ENCODE measurements at places on chromosomes 11 and 22.

DNA sequence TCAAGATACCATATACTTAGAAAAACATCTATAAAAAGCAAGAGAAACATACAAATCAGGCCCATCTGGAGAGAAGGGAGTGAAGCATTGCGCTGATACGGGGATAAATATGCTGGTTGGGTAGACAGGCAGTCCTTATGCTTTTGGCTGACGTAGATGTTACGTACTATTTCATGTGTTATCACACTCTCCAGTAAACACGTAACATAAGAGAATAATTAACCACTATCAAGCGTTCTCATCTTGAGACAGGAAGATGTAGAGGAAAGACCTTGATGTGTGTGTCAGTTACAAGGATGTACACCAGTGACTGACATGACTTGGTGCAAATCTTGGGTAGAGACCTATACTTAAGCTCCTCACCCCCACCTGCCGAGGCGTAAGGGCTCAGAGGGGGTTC lies 86.7 kb upstream of the PRODH start:
- no peak for DNase-seq

DNA sequence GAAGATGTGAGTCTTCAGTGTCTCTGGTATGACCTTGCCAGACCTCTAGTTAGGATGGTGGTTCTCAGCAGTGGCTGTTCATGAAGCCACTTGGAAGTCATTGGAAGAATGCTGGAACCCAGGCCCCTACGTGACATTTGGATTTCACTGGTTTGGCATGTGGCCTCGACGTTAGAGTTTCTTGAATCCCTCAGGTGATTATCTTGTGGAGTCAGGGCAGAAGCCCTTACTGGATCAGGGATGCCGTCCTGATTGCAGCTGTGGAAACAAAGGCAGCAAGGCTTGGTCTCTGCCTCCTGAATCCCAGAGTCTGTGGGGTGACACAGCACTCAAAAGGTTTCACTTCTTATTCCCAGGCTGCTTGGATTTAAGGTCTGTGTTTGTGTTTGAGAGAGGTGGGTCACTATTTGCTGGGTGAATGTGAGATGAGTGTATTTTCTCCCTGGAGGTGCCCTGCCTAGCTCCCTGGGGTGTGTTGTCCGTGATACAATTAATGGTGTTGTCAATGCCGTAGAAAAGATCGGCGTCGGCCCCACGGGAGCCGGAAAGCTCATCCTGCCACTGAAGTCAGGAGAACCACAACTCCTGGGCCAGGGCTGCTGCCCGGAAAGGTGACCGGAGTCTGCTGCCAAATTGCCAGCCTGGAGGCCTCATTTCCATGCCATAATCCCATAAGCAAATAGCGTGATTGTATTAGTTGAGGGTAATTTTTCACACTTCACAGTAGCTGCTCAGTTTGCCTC lies 939.0 kb downstream of the BRD1 start:
- no peak for DNase-seq

DNA sequence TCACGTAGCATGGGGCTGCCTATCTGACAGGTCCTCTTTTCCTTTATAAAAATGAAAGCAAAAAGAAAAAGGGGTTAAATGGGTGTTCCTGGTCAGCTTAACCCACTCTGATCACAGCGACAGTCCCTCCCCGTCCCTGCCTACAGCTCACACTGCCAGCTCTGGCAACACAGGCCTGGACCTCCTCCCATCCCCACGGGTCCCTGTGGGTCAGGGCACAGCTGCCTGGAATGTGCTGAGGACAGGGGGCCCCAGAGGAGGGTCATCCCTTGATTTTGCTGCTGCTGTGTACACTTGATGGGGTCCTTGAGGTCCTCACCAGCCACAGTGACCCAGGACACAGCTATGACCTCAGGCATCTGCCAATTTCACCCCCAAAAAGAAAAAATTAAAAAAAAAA lies 29.6 kb upstream of the CYP2D6 start:
- no peak for DNase-seq

- no peak for DNase-seq
Measured at GRCh38 chr11:134542401-134543165, 130.5 kb upstream of the B3GAT1 start.

GRCh38 chr11:24373516-24373915 lies 123.3 kb upstream of the LUZP2 start:
- no peak for DNase-seq

DNA sequence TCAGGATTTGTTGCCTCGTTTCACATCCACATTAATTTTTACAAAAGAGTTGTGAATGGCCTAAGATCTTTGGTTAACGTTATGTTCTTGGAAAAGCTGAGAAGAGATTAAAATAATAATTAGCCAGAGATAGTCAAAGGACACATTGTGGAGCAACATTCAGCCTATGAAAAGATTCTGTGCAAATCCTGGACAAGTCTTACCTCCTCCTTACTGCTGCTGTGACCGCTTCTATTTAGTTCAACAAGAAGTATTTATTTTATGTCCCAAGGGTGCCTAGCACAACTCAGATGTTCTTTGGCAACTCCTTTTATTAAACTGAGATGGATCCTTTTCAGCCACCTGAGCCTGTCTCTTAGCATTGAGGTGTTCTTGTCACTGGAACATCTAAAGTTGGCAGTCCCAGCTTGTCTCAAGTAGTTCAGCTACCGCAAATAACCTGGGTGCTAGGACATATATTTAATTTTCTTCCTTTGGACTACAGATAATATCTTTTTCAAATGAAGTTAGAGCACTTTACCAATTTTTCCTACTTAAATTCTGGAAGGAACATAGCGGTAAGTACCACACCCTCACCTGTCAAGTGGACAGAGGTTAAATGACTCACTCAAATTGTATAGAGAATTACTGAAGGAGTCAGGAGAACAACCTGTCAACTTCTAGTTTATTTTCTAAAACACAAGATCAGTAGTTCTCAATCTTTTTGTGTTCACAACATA lies 80.5 kb upstream of the CHRM4 start:
- no peak for DNase-seq

DNA sequence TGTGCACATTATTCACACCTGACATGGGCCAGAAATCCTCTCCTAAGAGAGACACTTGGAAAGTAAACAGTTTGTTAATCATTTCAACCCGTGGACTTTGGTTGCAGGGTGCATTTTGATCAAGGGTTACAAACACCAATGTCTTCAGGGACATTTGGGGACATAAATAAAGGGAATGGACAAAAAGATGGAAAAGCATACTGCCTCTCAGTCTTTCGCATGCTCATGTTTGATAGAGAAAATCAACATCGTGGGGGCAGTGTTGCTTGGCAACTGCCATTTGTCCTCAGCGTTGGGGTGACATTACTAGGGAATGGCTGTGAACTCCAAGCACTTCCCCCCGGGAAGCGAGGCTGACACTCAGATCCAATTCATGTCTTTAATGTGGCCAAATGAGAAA lies 114.7 kb upstream of the OR4B1 start:
- no peak for DNase-seq

- no peak for DNase-seq
Measured at GRCh38 chr11:76443268-76443980, 1.4 kb upstream of the EMSY start.

GRCh38 chr22:41395531-41396240 lies 13.9 kb downstream of the TEF start:
- DNase-seq, result no peak

DNA sequence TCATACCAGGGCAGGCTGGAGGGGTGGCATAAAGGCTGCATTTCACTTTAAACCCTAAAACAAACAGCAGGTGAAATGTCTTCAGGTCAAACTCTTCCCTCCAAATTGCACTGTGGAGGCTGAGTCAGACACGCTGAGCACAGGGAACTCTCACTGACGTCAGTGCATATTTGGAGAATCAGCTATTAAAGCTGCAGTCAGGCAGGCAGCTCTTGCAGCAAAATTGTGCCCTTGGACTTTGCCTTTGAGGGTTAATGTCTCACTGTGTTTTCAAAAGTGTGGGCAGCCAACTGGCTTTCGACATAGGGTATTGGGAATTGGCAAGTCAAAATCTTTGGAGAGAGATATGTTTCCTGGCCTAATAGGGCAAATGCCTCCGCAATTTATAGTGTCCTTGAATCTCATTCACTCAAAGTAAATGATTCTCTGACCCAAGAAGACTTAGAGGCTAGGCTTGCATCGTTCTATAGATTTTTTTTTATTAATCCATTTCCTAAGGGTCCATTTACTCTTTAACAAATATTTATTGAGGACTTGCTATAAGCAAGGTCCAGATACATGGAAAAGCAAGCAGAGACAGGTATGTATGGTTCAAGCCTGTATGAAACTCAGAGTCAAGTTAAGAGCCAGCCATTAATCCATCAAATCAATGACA lies 27.7 kb upstream of the SMCO4 start:
- no peak for DNase-seq

DNA sequence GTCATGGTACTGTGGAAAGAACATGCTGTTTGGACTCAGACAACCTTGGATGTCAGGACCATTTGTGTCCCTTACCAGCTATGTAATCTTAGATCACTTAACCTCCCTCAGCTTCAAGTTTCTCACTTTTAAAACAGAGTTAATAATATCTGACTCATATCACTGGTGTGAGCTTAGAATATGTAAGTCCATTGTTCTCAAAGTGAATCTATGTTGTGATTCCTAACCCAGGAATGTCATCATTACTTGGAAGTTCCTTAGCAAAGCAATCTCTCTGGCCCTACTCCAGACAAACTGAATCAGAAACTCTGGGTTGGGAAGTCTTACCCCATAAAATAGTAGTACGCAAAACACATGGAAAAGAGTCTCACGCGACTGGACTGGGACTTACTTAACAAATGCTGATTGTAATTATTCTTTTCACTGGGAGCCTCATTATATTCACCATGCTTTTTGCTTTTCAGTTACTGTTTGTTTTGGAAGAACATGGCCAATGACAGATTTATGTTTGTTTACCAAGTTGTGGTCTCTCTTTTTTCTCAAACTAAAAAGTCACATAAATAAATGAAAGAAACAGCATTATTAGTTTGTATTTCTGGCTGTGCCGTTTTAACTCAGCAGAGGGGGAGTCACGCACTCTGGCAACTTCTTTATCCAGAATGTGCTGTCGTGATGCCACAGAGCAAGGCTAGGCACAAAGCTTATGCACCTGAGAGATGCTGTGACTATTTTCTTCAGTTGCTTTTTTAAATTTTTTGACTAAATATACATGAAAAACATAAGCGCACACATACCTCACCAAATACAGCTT lies 217.7 kb upstream of the CTSC start:
- DNase-seq, result no peak

DNA sequence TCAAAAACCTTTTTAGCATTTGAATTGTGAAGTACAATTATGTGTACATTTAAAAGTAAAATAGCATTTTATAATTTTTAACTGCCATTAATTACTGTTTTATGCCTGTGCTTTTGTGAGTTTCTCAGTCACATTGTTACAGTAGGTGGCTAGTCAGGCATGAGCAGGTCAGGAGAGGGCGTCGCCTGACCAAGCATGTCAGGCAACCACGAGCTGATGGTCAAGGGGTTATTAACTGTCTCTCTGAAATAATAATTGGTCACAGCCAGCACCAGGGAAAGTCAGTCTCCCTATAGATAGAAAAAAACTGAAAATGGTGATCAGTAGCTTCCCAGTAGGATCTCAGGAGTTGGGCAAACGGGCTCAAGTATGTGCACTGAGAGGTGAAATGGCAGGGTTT lies 19.4 kb upstream of the CCDC81 start:
- no peak for DNase-seq

- DNase-seq, result no peak
Measured at GRCh38 chr11:69654001-69654659, 13.2 kb downstream of the CCND1 start.

DNA sequence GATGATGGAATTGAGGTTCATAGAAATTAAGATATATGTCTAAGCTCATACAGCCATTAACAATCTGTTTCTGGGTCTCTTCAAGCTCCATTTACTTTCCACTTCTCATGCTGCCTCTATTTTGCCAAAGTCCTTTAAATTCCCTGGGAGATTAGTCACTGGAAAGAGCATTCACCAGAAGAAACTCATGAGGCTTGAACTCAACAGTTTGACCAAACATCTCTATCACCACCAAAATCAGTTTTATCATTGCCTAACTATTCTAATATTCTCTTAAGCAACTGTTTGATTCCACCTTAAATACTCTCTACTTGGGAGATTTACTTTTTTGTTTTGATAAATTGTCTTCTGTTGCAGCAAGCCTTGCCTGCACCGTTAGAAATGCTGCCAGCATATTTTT lies 881.3 kb downstream of the KCNA4 start:
- no peak for DNase-seq

DNA sequence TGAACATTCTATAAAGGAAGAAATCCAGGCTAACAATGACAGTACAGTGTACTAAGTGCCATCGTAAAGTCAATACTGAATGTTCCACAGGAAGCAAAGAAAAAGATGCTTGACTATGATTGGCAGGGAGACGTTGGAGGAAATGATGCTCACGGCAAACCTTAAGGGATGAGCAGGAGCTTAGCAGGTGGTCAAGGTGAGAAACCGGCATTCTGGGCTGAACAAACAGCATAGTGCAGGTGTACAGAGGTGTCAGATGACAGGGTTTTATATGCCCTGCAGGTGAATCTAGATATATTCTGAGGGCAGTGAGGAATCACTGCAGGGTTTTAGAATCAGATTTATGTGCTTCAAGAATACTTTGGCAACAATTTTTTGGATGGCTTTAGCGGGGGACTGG lies 85.3 kb upstream of the HEPHL1 start:
- no peak for DNase-seq

DNA sequence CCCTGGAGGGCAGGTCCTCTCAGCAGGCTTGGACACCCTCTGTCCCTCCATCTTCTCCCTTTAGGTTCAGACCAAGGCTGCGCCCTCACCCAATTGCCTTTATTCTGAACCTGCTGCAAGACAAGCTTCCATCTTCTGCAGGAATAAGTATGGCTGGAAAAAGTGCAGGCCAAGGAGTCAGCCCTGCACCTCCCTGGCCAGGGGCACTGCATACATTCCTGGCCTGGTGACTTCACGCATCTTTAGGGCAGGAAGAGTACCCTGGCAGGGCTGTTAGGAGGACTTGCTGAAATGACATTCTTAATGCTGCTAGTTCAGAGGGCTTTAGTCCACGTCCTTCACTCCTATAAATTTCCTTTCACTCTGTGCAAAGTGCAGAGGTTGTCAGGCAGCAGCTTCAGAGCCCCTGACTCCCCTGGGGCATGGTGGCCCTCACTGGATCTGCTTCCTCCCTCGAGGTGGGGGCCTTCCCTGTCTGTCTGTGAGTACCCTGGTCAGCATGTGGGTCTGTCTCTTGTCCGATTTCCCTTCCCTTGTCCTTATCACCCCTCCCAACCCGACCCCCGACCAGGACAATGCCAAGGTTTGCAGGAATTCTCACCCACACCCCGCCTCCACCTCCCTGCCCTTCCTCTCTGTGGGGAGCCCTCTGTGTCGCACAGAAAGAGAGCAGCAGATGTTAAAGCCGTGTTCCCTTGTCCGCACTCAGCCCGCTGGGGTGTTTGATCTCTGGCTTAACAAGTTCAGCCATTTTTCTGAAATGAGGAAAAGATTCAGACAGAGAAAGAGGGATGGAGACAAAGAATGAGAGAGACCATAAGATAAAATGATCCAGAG lies 124.5 kb upstream of the SYT13 start:
- DNase-seq, result no peak

DNA sequence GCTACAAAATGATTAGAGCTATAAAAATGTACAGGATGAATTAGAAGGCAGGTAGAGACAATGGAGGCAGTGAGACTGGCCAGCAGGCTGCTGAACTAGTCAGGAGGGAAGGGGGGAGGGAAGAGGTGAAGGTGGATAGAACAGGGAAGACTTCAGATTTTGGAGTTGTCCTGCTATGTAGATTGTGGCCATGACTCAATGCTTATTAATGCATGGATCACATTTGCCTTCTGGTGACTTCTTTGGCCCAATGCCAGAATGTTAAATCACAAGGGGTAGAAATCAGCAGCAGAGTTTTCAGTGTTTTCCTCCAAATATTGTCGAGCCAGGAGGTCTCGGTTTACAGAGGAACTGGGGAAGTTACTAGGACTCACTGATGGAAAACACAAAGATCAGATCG lies 346.6 kb downstream of the AASDHPPT start:
- no peak for DNase-seq

All from stimulated activated CD4-positive, alpha-beta T cell treated with anti-CD3 and anti-CD28 coated beads, Interleukin-1b, Interleukin-23, amount 100 ng/mL, for 48 hours (primary cell).